Mesenteric fat pad (tissue), 1 donor: ENCODE measurements at places on chromosomes 16 and 17. TPM values are rescaled to one million over a fixed set of nuclear protein-coding genes. Genes with fewer than 3 reads are reported as not detected.

DNA sequence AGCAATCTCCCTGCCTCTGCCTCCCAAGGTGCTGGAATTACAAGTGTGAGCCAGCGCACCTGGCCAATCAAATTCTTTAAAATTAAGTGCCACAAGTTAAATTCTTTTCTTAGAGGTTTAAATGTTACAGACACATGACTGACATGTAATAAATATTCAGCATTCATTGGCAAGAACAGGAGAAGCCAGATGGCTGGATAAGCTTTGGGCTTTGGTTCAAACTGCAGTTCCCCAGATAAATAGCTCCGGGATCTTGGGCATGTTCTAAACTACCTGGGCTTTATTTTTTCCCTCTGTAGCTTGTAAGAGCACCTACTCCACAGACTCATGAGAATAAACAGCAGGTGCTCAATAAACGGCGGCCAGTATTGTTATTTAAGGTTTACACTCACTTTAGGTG is 34.1 kb downstream of the ABAT start:
- no peak for DNase-seq

DNA sequence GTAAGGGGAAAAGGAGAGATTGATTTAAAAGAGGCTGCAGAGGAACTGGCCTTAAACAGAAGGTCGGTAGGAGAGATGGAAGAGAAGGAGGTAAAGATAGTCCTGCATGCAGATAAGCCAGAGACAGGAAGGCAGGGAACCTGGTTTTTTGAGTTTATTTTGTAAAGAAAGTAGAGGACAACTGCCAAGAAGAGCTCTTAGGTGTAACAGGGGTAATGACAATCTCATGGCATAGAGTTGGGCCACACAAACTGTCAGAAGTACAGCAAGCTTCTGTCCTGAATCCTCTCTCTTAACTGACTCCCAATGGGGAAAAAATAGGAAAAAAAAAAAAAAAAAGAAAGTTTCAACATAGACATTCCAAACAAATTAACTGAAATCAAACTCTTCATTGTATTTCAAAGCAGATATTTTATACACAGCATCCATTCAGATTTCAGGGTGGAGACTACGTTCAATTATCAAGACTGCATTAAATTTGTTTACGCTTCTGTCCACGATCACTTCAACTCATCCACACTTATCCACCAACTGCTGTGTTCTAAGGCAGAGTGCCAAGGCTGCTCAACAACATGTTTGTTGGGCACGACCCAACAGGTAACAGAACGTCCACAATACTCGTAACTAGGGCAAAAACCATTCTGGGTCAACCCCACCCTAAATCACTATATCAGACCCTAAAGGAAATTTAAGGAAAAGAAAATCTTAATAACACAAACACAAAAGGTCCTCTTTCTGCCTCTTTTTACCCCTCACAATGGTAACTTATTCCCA is 34.9 kb downstream of the USP31 start:
- no peak for DNase-seq

DNA sequence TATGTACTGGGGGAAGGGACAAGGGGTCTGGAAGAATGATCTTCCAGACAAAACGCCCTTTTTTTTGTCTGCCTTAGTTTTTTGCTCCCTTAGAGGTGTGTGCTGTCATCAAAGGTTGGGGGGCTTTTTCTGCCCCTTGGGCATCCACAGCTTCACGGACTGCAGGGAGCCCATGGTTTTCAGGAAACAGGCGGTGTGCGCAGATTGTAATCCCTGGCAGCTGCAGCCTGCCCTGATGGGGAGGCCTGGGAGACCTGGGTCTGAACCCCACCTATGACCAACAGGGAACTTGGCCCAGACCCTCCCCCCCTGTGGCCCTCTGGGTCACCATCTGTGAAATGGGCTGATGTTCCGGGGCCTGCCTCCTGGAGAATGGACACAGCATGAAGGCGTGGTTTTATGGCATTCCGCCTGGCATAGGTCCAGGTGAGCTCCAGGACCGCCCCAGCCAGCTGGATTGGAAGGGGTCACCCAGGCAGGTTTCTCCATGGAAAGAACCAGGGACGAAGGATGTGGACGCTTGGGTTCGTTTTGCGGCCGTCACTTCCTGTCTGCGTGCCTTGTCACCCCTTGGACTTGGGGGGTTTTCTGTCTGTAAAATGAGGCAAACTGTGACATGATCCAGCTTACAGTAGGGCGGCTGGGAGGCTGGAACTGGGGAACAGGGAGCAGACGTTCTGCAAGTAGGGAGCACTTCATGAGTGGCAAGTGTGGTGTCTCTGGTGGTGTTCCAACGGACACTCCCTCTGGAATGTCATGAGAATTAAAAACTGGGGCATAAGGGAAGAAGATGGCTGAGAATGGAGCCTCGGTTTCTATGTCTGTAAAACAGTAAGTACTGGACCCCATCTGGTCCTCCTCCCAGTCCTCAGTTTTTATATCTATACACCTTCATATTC is 1.5 kb downstream of the CPNE2 start:
- DNase-seq: no peak

DNA sequence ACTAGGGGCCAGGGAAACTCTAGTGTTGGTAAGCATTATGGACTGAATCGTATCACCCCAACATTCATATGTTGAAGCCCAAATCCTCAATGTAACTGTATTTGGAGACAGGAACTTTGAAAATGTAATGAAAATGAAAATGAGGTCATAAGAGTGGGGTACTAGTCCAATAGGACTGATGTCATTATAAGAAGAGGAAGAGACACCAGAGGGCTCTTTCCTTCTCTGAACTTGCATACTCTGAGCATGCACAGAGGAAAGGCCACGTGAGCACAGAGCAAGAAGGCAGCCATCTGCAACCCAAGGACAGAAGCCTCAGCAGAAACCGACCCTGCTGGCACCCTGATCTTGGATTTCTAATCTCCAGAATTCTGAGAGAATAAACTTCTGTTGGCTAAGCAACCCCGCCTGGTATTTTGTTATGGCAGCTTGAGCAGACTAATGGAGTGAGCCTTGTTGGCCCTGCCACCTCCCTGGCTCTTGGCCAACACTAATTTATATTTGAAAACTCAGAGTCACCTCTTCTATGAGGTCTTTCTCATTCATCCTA is 273.4 kb downstream of the NTN1 start:
- no peak for DNase-seq

GRCh38 chr16:23597003-23597756 is 1.1 kb upstream of the NDUFAB1 start:
- no peak for DNase-seq

DNA sequence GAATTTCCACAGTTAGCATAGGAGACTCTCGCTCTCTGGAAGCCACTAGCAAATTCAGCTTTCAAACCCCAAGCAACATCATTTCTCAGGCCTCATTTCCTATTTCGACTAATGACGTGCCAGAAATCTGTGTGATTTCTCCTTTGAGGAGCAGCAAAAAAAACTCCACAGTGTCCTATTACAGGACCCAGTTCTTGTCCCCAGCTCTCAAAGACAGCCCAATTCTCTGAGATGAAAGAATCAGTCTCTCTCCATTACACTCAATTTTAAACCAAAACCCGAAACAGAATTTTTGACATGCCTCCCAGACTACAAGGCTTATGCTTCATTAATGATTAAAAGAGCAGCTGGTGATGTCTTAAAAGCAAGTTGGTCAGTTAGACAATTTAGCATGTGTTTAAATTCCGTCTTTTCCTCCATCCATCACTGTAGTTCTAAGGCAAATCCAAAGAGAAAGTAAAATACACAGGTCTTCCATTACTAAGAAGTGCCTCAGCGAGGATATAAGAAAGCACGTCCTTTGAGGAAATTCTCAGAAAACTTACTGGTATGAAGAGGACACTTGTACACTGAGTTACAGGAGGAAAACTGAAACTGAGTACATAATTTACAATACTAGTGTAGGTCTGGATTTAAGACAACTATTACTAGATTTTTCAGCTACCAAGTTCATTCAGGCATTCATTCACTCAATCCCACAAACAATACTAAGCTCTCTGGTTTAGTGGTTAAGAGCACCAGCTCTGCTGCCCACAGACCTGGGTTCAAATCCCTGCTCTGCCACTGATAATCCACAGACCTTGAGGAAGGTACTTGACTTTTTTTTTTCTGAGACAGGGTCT is 12.5 kb downstream of the TOM1L2 start:
- DNase-seq: no peak

GRCh38 chr17:4469552-4469951 is 29.1 kb upstream of the SPNS2 start:
- no peak for DNase-seq

DNA sequence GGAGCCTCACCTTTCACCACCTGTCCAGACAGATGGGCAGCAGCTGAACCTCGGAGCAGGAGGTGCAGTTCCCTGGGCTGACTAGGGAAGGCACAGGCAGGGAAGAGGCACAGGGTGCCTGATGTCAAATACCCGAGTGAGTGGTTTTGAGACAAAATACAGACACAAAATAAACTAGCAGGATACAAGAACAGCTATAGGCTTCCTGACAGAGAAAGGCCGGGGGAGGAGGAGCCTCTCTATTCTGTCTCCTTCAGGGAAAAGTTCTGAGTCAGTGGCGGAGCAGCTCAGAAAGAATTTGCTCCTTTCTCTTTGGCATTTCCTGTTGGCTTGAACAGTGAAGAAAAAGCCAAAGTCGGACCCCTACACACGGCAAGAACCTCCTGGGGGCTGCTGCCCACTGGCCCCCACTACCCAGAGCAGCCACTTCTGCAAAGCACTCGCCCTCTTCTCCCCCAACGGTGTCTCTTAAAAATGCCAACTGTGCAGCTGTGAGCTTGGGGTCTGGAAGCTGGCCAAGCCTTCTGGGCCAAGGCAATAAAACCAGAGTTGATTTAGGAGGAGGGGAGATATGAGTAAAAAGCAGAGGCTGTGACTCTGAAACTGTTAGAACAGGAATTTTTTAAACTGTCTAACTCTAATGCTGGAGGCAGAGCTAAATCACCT is 14.4 kb upstream of the FAAP100 start:
- DNase-seq: no peak

DNA sequence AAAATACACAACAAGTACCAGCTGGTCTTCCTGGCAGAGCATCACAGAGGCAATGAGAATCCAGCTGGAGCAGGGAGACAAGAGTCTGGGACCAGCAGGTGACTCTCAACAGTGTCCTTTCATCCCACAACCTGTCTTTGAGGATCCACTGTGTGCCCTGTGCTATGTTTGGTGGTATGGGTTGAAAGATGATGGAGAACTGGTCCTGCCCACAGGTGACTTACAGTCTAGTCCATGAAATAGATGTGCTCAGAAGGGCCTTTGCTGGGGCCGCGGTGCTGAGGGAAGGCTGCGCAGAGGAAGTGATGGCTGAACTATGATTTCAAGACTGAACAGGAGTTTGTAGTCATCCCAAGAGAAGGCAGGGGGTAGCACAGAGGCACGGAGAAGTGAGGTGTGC is 17.9 kb downstream of the WNT3 start:
- DNase-seq: no peak

- no peak for DNase-seq
Observed at GRCh38 chr16:70522216-70523075, 908 bp downstream of the COG4 start.

- no peak for DNase-seq
Observed at GRCh38 chr16:21260870-21261791, 17.0 kb downstream of the CRYM start.

DNA sequence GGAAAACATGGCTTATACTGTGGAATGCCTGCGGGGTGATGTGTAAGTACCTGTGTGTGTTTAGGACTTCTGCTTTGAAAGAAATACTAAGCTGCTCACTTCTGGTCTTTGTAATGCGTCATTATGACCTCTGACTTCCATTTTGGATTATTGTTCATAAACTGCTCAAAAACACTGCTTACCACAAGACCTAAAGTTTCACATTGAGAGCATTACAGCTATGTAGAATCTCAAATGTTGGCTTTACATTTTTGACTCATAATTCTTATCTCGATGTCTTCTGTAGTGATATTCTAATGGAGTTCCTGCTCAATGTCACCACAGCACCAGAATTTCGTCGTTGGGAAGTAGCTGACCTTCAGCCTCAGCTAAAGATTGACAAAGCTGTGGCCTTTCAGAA is 9.3 kb downstream of the UQCRC2 start:
- no peak for DNase-seq

DNA sequence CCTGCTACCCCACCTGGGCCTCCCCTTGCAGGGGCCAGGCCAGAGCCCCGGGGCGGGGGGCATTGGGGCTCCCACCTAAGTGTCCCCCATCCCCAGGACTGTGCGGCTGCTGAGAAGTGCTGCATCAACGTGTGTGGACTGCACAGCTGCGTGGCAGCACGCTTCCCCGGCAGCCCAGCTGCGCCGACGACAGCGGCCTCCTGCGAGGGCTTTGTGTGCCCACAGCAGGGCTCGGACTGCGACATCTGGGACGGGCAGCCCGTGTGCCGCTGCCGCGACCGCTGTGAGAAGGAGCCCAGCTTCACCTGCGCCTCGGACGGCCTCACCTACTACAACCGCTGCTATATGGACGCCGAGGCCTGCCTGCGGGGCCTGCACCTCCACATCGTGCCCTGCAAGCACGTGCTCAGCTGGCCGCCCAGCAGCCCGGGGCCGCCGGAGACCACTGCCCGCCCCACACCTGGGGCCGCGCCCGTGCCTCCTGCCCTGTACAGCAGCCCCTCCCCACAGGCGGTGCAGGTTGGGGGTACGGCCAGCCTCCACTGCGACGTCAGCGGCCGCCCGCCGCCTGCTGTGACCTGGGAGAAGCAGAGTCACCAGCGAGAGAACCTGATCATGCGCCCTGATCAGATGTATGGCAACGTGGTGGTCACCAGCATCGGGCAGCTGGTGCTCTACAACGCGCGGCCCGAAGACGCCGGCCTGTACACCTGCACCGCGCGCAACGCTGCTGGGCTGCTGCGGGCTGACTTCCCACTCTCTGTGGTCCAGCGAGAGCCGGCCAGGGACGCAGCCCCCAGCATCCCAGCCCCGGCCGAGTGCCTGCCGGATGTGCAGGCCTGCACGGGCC is 1.9 kb downstream of the WFIKKN1 start:
- no peak for DNase-seq

DNA sequence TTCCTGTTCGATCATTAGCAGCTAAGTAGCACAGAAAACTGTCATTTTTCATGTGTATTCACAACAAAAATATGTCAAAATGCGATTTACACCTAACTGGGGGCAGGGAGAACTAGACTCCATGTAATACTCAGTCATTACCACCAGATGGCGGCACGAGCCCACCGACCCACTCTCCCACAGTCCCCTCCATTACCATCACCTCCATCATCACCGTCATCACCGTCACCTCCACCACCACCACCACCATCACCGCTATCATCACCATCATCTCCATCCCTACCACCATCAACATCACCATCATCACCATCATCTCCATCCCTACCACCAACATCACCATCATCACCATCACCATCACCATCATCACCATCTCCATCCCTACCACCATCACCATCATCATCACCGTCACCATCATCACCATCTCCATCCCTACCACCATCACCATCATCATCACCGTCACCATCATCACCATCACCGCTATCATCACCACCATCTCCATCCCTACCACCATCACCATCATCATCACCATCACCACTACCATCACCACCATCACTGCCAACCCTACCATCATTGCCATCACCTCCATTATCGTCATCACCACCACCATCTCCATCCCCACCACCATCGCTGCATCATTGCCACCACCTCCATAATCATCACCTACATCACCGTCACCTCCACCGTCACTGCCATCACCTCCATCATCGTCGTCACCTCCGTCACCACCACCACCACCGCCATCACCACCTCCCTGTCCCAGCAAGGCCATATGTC is 14.4 kb downstream of the NDUFAF8 start:
- DNase-seq: no peak

The TBC1D10B gene
- total RNA-seq: 42.1 TPM

The SUZ12 gene
- total RNA-seq: 19.6 TPM

The CNGB1 gene
- not detected for total RNA-seq
